ENCODE measurements at places on chromosomes 7 and 10.

- no peak for DNase-seq
Observed at GRCh38 chr7:22357311-22358175, 589 bp upstream of the RAPGEF5 start.

GRCh38 chr10:25747084-25747483, 186.9 kb upstream of the MYO3A start:
- no peak for DNase-seq

GRCh38 chr10:59705931-59706330, 3.7 kb downstream of the SLC16A9 start:
- DNase-seq, result no peak

- DNase-seq, result peak; percentile 24
Observed at GRCh38 chr10:86876748-86877147, 80.7 kb downstream of the MMRN2 start.

GRCh38 chr10:2611603-2612002, 455.7 kb upstream of the PFKP start:
- DNase-seq, result no peak

- DNase-seq, result no peak
Observed at GRCh38 chr10:80421050-80421706, 12.8 kb downstream of the PRXL2A start.

GRCh38 chr10:106711313-106711906, 453.1 kb downstream of the SORCS1 start:
- DNase-seq, result peak; percentile 55

DNA sequence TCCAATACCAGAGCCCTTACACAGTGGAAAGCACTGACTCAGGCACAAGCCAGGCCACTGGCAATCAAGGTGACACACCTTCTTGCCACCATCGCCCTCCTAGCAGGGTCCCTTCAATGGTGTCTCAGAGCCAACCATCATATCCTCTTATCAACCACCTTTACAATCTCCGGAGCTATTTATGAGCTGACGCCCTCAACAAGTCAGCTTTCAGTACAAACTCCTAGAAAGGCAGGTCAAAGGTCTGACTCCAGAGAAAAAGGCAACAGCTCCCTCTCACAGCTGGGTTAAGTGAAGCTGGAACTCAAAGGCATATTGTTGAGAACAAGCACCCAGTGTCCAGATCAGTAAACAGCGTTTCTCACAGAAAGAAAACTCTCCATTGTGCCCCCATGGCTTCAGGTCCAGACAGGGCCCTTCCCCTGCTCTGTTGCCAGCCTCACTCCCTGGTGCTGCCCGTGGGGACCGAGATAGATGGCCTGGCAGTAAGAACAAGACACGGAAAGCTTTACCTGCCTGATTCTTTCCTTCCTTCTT, 2.4 kb downstream of the ZNF3 start:
- no peak for DNase-seq

DNA sequence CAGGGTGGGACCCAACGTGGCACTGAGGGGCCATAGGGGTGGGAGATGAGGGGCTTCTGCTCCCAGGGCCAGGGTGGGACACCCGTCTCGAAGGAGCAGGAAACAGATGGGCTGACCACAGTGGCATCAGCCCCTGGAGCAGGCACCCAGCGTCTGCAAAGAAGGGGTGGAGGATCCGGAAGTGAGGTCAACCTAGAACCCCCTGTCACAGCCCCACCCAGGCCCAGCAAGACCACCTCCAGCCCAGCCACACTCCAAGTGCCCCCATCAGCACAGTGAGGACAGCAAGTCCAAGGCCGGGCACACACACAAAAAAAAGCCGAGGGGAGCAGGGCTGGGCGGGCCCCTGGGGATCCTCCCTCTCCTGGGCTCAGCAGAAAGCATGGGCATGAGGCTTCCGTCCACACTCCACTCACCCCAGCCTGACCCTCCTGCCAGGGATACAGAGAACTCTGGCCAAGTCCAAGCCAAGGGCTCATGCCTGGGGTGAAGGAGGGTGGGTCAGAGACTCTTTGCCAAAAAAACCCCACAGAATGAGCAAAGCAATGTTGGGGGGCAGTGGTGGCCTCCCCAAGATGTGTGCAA, 111.0 kb downstream of the FOXL3 start:
- no peak for DNase-seq

DNA sequence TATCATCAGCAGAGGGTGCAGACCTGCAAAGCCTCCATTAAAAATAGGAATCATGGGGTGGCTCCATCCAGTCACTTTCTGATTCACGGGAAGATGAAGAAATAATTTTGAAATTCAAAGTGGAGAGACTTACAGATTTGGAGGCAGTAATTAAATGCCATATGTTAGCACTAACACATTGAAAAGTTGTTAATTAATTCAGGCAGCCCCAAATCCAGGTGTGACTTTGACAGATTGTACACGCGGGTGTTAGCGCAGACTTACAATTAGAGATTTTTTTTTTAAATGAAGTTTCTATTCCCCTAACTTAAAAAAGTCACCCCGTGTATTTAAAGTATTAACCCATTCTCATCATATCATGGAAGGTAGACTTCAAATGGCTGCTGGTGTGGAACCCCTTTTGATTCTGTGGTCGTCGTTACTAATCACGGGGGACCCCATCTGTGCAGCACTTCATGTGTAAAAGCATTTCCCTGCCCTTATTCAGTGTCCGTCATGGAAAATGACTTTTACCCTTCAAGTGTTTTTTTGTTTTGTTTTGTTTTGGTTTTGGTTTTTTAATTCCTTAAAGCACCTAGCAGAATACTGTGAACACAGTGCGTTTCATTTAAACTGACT, 235.8 kb downstream of the CELF2 start:
- no peak for DNase-seq

GRCh38 chr7:117946151-117946633, 73.0 kb upstream of the CTTNBP2 start:
- DNase-seq, result no peak

- peak; percentile 62 for DNase-seq
Observed at GRCh38 chr10:93386631-93387369, 95.3 kb downstream of the MYOF start.

- DNase-seq, result no peak
Observed at GRCh38 chr7:100486111-100486636, 2.4 kb downstream of the NYAP1 start.

DNA sequence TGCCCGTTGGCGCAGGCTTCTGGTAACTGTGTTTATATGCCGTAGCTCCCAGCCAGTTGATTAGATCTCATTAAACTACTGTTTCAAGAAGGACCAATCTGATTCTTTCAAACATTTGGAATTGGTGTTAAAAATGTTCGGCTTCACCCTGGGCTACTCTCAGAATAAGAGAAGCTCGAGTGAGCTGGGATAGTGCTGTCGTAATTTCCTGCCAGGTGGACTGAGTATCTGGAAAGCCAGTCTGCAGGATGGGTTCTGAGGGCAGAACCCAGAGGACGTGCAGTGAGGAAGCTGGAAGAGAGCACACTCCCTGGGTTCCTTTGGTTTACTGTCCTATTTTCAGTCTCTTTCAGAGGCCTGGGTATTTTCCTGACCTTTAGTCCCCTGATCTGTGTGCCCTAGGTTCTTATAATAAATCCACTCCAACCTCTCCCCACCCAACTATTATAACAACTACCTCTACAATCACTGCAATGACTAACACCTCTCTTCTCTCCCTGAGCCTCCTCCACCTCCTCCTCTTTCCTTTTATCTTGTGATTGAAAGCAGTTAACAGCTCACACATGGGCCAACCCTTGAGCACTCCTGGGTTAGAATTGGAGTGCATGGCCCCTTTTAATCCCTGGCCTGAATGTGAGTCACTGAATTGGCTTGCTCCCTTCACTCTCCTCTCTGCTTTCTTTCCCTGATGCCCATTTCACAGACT, 63.0 kb downstream of the AOAH start:
- DNase-seq, result no peak

- DNase-seq, result no peak
Observed at GRCh38 chr7:26166684-26167266, 14.8 kb downstream of the NFE2L3 start.

DNA sequence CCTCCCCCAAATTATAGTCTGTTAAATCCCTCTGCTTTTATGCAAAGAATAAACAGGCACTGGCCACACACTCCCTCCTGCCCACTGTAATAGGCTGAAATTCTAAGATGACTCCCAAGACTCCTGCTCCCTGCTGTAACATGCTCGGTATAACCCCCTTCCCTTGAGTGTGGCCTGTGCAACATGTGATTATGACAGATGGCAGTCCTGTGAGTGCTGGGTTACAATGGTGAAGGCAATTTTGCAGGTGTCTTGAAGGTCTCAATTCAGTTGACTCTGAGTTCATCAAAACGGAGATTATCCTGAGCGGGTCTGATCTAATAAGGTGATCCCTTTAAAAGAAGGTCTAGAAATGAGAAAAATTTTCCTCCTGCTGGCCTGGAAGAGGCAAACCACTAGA, 55.9 kb downstream of the CREB3L2 start:
- no peak for DNase-seq

DNA sequence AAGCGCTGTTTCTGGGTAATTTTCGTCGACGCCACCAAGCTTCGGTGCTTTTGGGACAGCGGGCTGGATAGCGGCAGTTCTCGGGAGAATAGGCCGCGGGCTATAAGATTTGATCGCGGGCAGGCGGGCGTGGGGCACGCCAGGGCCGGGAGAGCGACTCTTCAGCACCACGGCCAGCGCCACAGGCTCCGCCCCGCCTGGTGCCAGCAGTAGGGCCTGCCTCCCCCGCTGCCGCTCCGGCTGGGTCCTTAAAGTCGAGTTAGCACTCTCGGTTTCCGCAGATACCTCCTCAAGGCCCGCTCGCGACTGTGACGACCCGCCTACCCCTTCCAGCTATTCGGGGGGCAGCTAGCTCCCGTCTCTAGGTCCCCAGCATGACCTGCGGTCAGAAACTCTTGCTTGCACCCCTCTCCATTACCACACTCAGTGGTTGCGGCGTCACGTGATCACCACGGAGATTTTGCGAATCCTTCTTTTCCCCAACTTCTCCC, 9.4 kb downstream of the NXPH1 start:
- DNase-seq, result peak; percentile 63

DNA sequence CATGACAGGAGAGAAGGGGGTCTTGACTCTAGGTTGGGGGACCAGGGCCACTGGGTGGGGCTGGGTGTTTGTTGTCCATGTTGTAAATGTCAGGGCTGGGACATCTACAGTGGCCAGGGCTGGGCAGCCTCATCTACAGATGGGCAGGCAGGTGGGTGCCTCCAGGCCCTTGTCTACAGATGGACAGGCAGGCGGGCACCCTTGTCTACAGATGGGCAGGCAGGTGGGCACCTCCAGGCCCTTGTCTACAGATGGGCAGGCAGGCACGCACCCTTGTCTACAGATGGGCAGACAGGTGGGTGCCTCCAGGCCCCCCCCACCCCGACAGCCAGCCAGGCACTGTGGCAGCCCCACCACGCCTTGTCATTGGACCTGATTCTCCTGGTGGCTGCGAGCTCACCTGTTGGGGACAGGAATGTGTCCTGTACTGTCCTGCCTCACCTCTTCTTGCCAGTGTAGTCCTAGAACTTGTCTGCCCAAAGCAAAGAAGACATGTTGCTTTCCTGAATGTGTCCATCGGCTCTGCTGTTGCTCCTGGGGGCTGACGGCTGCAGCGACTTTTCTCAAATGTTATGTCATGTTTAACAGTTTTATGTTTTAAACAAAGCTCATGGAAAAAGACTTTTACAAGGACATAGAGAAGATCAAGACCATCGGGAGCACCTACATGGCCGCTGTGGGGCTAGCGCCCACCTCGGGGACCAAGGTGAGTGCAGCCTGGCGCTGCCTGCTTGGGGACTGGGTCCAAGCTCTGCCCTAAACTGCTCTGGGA, 129.9 kb downstream of the ADCY1 start:
- no peak for DNase-seq

DNA sequence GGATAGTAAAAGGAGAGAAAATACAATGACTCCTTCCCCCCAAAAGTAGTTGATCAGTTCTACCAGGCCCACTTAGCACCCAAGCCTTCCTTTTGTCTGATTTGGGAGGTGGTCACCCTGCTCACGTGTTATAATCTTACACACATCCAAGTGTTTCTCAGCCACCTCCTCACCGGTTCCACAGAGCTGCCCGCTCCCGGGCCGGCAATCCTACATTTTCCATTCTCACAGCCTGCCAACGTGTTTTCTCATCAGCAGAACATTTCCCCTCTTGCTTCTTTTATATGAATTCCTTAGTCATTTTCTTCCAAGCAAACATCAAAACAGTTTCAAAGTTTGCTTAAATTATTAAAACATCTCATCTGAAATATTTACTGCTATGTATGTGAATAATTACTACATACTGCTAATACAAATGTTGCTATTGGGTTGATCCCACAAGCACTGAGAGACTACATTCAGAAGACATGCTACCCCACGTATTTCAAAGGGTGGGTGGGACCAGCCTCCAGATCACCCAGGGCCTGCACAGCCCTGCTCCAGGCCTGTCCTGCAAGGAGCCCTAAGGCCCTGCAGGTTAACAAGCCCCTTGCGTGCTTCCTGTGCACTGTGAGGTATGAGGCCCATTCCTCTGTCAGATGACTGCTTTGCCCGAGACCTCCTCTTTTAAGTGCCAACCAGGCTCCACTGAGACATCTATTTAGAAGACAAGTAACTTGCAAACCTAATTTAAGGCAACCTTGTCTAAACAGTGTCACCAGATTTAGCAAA, 75.3 kb downstream of the GRB10 start:
- DNase-seq, result no peak

DNA sequence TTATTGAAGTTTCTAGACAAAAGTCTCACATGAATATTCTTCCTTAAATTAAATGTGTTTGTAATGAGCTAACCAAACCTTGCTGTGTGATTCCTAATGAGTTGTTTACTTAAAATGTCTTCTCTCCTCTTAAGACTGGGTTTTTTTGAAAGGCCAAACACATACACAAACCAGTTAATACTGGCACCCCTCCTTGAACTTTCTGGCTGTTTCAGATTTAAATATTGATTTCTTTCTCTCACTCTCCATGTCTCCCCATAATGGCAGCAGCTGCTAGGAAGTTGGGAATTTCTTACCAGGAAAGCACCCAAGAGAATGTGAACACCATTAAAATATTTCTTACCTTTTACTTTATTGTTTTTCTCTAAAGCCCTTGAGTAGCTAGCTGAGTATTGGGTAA, 11.4 kb upstream of the PTN start:
- no peak for DNase-seq

GRCh38 chr7:32496052-32496813, 944 bp downstream of the AVL9 start:
- DNase-seq, result no peak

GRCh38 chr10:26391701-26392695, 46.1 kb upstream of the APBB1IP start:
- no peak for DNase-seq

GRCh38 chr10:21753497-21754270, 219.7 kb downstream of the MLLT10 start:
- DNase-seq, result no peak

- no peak for DNase-seq
Observed at GRCh38 chr7:152752200-152752912, 7.2 kb upstream of the ACTR3B start.

GRCh38 chr10:34814223-34814912, 728 bp downstream of the PARD3 start:
- DNase-seq, result no peak

DNA sequence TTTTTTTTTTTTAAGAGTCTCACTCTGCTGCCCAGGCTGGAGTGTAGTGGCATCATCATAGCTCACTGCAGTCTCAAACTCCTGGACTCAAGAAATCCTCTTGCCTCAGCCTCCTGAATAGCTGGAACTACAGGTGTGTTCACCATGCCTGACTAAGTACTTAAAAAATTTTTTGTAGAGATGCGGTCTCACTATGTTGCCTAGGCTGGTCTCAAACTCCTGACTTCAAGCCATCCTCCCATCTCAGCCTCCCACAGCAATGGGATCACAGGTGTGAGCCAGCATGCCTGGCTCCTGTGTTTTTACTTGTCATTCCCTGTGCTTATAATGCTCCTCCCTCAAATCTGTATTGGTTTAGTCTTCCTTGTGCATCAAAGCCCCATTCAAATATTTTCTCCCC, 46.7 kb downstream of the THNSL1 start:
- DNase-seq, result no peak

- no peak for DNase-seq
Observed at GRCh38 chr10:84825330-84825729, 496.9 kb downstream of the CCSER2 start.

Measured in activated CD4-positive, alpha-beta T cell treated with anti-CD3 and anti-CD28 coated beads, Interleukin-10, Interleukin-2, amounts not matched to agents 100 ng/mL and 50 ng/mL, durations not matched to agents 16 hours and 8 hours (primary cell).